ENCODE measurements at places on chromosomes 3 and 15.

DNA sequence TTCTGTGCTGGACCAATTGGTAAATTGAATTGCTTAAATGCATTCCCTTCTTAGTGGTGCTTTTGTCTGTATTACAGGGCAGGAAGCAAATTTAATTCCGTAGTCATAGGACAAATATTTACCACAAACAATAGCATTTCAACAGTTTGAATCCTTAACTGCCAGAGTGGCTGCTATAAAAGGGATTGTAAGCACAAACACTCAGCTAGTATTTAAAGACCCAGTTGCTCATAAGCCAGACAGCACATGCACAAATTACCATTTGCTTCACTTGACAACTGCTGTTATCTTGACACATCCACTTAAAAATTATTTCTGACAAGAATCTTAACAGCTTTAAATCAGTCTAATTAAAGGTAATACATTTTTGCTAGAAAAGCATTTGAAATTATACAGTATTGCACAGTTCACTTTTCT lies 490.2 kb upstream of the ADAMTS9 start:
- DNase-seq = no peak

DNA sequence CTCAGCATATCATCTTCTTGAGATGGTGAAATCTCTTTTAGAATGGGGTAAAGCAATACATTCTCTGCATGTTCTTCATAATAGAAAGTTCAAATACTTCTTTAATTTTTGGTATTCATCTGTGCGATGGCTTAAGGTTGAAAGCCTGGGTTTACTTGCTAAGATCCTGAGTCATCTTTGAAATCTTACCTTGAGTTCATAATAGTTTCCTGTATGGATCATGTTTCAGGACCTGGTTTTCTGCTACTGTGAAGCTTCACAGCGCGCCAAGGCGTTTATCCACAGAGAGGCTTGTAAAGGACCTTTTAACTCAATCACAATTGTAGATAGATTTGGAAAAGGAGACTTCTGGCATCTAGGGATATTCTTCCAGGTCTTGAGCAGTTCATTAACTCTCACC lies 39.0 kb downstream of the MED12L start:
- no peak for DNase-seq

DNA sequence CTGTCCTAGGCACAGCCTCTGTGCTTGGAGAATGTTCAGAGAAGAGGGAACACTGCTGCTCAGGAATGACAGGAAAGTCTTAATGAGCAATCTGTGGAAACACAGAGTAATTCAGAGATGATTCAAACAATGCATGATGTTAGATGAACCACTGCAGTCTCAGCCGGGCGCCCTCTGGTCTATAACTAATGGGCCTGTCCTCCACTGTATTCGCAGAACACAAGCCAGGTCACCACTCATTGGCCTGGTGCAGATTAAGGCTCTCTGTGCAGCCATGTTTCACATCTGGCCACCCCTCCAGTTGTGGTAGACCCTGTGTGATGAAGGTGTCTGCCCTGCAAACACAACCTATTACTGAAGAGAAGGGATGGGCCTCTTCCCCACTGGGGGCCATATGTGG lies 281.7 kb upstream of the ROPN1 start:
- DNase-seq = no peak

GRCh38 chr3:87209111-87209510 lies 18.0 kb upstream of the CHMP2B start:
- DNase-seq = no peak

GRCh38 chr15:75918135-75918534 lies 14.5 kb downstream of the FBXO22 start:
- DNase-seq = no peak

GRCh38 chr15:85404176-85404917 lies 23.9 kb downstream of the AKAP13 start:
- DNase-seq = no peak

DNA sequence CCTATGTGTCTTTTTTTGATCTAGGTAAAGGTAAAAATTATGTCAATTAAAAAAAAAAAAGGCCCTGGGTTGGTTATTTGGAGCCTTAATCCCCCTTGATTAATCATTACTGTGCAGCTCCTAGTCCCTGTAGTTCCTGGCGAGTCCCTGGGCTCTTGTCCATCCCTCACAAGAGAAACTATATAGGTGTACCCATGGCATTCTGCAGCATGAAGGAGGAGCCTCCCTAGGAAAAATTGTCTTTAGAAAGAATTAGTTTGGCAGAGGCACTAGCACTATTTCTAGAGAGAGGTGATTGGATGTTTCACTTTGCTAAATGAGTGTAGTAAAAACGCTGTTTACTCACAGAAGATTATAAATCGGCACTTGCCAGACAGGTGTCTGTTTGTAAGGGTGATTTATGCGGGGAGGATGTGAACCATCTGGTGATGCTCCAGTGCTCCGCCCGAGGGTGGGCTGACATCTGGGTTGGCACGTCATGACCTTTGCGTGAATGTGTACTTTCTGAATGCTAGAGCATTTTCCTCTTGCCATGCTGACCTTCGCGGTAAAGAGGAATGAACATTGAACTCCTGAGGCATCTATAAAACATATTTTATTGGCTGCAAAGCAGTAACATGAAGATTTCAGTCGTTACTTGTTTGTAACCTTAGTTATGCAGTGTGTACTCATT lies 12.6 kb downstream of the PLCL2 start:
- DNase-seq = no peak

DNA sequence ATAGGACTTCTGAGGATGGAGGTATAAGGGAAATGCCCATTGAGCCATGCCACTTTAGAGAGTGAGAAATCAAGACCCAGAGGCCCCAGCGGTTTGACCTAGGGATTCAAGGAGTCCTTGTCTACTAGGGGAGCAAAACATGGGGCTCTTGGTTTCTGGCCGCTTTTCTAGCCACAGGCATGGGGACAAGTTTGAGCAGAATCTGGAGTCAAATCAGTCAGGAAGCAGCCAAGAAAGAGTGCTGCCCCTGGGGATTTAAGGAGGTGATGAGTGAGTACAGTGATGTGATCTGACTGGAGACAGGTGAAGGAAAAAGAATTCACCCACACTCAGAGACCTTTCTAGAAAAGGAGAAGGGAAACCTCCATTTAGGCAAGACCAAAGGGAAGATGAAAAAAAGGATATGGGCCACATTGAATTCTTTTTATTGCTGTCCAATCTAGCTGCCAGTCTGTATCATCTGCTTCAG lies 244.0 kb upstream of the TBC1D5 start:
- DNase-seq = no peak

DNA sequence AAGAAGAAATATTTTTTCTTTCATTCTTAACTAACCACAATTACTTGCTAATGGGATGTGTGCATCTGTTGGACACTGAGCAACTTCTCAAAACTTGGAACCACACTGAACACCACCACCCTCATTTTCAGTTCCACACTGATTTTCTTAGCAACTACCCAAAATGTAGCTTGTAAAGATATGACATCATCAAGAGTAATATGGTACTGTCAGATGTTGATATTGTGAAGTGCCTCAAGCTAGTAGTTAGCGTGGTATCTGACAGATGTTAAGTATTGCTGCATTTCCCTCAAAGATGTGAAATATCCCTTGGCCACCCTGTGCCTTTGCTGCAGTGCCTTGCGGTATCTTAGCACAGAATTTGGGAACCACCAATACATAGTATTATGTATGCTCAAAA lies 9.3 kb downstream of the RFTN1 start:
- DNase-seq = no peak

- no peak for DNase-seq
These were observed at the start of gene PLXNA1 for GRCh38 chr3:126982471-126983175. TSS of gene PLXNA1 (plus strand) at chr3:126983115. CDS start at chr3:126988594, 5,479 bp downstream.

GRCh38 chr3:133301194-133301593 lies 98.7 kb upstream of the BFSP2 start:
- peak; percentile 53 for DNase-seq

- peak; percentile 40 for DNase-seq
These were observed 3.1 kb downstream of the OXSR1 start for GRCh38 chr3:38168151-38169026.

GRCh38 chr3:197241173-197241572 lies 57.2 kb downstream of the DLG1 start:
- DNase-seq = no peak

GRCh38 chr15:70447521-70447920 lies 315.8 kb downstream of the UACA start:
- no peak for DNase-seq

- DNase-seq = no peak
These were observed 8.0 kb downstream of the MAN2C1 start for GRCh38 chr15:75360391-75360790.

- no peak for DNase-seq
These were observed 72.0 kb downstream of the CNTN3 start for GRCh38 chr3:74542441-74542840.

DNA sequence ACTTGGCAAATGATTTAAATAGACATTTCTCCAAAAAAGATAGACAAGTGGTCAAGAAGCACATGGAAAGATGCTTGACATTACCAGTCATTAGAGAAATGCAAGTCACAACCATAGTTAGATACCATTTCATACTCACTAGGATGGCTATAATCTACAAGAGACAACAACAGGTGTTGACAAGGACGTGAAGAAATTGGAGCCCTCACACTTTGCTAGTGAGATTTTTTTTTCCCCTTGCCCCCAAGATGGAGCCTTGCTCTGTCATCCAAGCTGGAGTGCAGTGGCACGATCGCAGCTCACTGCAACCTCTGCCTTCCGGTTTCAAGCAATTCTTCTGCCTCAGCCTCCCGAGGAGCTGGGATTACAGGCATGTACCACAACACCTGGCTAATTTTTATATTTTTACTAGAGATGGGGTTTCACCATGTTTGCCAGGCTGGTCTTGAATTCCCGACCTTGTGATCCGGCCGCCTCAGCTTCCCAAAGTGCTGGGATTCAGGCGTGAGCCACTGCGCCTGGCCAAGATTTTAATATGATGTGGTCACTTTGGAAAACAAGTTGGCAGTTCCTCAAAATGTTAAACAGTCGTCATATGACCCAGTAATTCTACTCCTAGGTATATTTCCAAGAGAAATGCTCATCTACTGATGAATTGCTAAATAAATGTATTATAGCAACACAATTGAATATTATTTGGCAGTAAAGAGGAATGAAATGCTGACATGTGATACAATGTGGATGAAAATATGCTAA lies 103.3 kb downstream of the ATG7 start:
- no peak for DNase-seq

- no peak for DNase-seq
These were observed 6.5 kb upstream of the CRYBG3 start for GRCh38 chr3:97815149-97815917.

- peak; percentile 97 for DNase-seq
These were observed 57.6 kb upstream of the NR2E3 start for GRCh38 chr15:71752604-71753289.

GRCh38 chr3:137134431-137134830 lies 176.6 kb downstream of the IL20RB start:
- DNase-seq = no peak

DNA sequence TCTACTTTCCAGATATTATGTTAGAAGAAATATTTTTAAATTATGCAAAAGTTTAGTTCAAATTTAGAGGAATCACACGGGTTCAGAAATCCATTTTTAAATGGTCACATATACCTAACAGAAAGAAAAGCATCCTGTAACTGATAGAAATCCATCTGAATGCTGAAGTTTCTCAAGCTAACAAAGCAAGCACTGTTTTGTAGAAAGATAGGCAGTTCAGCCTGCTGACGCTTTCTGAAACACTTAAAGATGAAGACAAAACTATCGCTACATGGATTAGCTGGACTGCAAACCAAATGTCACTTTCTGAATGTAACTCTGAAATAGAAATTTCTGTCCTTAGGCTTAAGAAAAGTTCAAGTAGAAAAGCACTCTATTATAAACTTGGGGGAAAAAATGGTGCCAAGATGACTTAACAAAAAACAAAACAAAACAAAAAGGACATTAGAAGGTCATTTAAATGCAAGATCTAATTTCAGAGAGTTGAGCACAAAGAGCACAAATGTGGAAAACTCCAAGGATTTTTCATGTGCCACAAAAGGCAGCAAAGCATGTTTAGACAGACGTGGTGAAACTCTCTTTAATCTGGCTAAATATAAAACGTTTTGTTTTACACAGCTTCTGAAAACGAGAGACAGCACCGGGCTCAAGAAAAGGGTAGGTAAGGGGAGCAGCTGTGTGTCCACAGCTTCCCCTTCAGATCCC lies 1.2 kb downstream of the PLOD2 start:
- DNase-seq = no peak

- no peak for DNase-seq
These were observed 84.2 kb downstream of the COL6A5 start for GRCh38 chr3:130429713-130430023.

GRCh38 chr15:65100442-65100841 lies 14.6 kb downstream of the UBAP1L start:
- DNase-seq = no peak

DNA sequence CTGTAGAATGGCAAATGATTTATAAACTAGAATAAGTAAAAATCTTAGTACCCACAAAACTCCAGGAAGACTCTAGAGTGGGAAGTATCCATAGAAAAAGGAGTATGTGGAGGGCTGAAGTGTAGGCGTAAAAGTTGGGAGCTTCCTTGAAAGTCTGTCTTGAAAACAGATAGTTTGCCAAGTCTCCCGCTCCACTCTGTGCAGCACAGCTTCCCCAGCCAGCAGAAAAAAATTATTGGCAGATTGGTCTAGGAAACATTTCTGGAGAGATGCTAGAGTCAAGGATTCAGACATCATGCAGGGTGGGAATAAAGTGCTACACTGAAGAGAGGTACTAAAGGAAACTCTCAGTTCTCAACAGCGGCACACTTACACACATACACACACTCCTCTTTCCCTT lies 53.4 kb upstream of the CD200R1L start:
- DNase-seq = no peak

DNA sequence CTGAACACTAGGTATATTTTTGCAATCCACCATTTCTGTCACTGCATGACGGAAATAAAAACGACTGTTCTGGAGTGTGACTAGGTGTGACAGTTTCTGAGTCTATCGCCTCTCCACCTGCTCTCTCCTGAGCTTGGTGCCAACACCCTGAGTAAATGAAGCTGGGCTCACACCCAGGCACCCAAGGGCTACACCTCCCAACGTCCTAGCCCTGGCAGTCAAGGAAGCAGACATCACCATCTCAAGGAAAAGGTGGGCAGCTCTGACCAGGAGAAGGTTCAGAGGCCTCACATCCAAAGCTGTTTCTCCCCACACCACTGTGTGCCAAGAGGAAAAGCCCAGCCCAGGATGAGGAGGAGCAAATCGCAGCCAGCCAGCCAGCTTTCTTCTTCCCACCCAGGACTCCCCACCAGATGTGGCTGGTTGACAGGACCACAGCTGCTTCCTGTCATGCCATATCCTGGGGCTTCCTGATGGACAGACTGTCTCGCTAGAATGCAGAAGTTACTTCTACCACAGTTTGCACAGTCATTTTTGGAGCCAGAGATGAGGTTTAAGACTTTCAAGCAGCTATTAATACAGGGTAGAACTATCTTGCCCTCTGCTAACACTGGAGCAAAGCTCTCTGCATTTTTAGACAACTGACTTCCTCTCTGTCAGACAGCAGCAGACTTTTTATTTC lies 3.3 kb downstream of the SCAMP2 start:
- no peak for DNase-seq

DNA sequence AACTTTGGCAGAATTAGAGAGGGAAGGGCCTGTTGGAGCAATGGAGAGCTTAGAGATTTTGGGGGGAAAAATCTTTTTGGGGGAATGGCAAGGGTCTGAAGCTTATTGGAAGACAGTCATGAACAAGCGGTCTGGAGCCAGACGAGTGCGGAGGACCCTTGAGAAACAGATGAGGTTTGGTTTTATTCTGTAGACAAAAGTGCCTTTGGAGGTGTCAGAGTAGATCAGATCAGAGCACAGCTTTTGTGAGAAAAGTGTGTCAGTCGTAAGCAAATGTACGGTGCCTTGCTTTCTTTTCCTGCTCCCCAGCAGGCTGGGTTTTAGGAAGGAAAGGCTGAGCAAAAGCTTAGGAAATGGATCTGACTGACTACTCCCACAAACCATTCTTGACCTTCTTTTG lies 236.8 kb upstream of the TPRG1 start:
- no peak for DNase-seq

Measured in skeletal muscle cell (primary cell).